ENCODE measurements at places on chromosomes 6 and 20. TPM values are rescaled to one million over a fixed set of nuclear protein-coding genes. Genes with fewer than 3 reads are reported as not detected.

Gene RXRB
- 5.1 TPM for polyA plus RNA-seq

Gene OOEP
- polyA plus RNA-seq = not detected

Gene ZBTB22
- polyA plus RNA-seq = 16.1 TPM

DNA sequence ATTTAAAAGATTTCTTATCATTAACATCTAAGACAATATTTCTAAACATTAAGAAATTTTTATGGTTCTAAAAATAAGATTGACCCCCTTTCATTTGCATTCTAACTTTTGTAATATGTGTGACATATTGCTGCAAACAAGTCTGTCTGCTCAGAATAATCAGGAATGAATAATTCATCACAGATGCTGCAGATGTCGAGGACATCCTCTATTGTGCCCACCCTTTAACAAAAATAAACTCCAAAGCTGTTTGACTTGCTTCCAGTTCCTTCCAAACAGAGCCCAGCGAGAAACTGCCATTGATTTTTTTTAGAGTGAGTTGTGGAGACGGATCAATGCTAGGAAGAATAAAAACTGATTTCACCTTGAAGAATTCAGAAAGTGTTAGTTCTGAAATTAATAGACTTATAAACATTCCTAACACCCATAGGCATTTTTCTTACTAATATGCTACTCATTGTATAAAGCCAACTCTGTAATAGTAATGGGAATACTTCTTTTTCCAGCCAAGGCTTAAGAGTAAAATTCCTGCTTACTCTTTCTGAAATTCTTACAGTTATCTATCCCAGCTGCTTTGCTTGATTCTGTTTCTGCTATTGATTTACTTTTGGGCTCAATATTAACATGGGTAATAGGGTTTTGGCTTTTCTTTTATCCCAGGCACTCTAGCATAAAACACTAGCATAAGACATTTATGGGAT lies 244.8 kb upstream of the FAM83B start:
- no peaks in the 10 kb centered on the region for H3K36me3 ChIP-seq
- H3K27me3 ChIP-seq = no peaks in the 10 kb centered on the region
- H3K27ac ChIP-seq = no peak overlapping the region
- no peak for DNase-seq
- no peak overlapping the region for H3K4me3 ChIP-seq

DNA sequence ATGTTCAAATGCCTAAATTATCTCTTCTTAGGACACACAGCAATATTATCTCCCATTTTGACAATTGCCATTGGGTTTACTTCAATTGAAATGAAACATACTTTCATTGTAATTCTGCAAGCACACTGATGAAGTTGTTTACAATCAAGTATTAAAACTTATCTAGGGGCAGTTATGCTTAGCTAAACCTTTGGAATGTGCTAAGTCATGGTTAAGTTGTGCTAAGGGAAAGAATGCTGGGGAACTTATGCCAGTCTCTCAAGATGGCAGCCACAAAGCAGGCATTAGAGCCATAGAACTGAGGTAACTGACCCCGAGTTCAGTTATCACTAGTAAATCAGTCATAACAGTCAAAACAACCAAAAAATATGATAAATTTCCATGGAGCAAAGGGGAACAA lies 59.1 kb upstream of the NT5E start:
- no peak for DNase-seq
- no peak overlapping the region for H3K4me3 ChIP-seq
- H3K27ac ChIP-seq = no peak overlapping the region
- H3K27me3 ChIP-seq = no peaks in the 10 kb centered on the region

GRCh38 chr6:3415082-3415453 lies 41.8 kb downstream of the SLC22A23 start:
- H3K27ac ChIP-seq = no peak overlapping the region
- H3K27me3 ChIP-seq = no peaks in the 10 kb centered on the region
- H3K36me3 ChIP-seq = no peaks in the 10 kb centered on the region
- H3K4me1 ChIP-seq = no peaks in the 10 kb centered on the region
- no peak for DNase-seq
- H3K4me3 ChIP-seq = no peak overlapping the region

Gene ADGRF5
- not detected for polyA plus RNA-seq

Gene DSE
- 36.5 TPM for polyA plus RNA-seq

GRCh38 chr6:15690510-15690909 lies 27.7 kb upstream of the DTNBP1 start:
- no peak overlapping the region for H3K4me3 ChIP-seq
- no peak for DNase-seq
- peaks cover 24% of the 10 kb centered on the region for H3K4me1 ChIP-seq
- no peaks in the 10 kb centered on the region for H3K36me3 ChIP-seq
- H3K27me3 ChIP-seq = no peaks in the 10 kb centered on the region

DNA sequence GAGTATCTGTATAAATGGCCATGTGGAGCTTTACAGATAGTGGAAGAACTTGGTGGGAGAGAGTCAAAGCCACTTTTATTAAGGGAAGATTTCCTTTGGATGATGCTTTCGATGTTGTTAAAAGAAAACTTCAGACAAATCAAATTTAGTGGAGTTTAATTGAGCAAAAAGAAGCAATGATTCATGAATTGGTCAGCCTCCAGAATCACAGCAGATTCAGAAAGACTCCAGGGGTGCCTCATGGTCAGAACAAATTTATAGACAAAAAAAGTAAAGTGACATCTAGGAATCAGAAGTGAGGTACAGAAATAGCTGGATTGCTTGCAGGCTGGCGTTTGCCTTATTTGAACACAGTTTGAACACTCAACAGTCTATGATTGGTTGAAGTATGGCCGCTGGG lies 5.3 kb upstream of the CGA start:
- DNase-seq = no peak
- no peak overlapping the region for H3K4me3 ChIP-seq

- no peak overlapping the region for H3K4me3 ChIP-seq
- H3K4me1 ChIP-seq = peaks cover 2% of the 10 kb centered on the region
- DNase-seq = no peak
- no peak overlapping the region for H3K27ac ChIP-seq
- H3K36me3 ChIP-seq = no peaks in the 10 kb centered on the region
- H3K27me3 ChIP-seq = no peaks in the 10 kb centered on the region
Measured at GRCh38 chr6:9623228-9623832, 791.5 kb downstream of the TFAP2A start.

GRCh38 chr6:125207956-125208355 lies 54.4 kb downstream of the TPD52L1 start:
- no peaks in the 10 kb centered on the region for H3K4me1 ChIP-seq
- H3K27me3 ChIP-seq = no peaks in the 10 kb centered on the region

- H3K36me3 ChIP-seq = peaks cover 21% of the 10 kb centered on the region
- H3K4me3 ChIP-seq = peak within 1 kb of the TSS; percentile 79
- peak; percentile 91 for DNase-seq
- peak within 1 kb of the TSS; percentile 72 for H3K27ac ChIP-seq
- H3K4me1 ChIP-seq = peaks cover 26% of the 10 kb centered on the region
Measured at GRCh38 chr6:96897396-96898240, at the start of gene NDUFAF4. NDUFAF4 (minus strand) TSS chr6:96897891; CDS start chr6:96897801, 90 bp downstream.

- no peak overlapping the region for H3K4me3 ChIP-seq
- no peaks in the 10 kb centered on the region for H3K36me3 ChIP-seq
- no peak for DNase-seq
- no peaks in the 10 kb centered on the region for H3K4me1 ChIP-seq
Measured at GRCh38 chr6:152720974-152721373, 23.3 kb downstream of the MYCT1 start.

DNA sequence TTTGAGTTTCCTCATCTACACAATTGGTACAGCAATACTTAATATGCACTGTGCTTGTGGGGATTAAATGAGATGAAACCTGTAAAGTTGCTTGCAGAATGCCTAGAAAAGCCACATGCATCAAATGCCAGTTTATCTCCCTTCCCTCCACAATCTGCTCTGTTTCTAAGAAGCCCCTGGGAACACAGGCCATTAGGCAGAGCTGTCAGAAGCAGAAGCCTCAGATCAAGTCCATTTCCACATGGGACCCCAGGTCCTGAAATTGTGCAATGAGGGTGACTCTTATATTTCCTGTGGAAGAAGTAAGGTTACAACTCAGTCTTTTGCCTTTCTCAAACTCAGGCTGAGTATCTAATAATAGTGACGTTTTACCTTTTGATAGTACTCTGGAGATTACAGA lies 737.4 kb downstream of the KIF16B start:
- no peaks in the 10 kb centered on the region for H3K36me3 ChIP-seq
- DNase-seq = no peak
- no peaks in the 10 kb centered on the region for H3K4me1 ChIP-seq
- H3K27me3 ChIP-seq = no peaks in the 10 kb centered on the region
- no peak overlapping the region for H3K27ac ChIP-seq

Gene OTOR
- not detected for polyA plus RNA-seq

Gene GDAP1L1
- not detected for polyA plus RNA-seq

DNA sequence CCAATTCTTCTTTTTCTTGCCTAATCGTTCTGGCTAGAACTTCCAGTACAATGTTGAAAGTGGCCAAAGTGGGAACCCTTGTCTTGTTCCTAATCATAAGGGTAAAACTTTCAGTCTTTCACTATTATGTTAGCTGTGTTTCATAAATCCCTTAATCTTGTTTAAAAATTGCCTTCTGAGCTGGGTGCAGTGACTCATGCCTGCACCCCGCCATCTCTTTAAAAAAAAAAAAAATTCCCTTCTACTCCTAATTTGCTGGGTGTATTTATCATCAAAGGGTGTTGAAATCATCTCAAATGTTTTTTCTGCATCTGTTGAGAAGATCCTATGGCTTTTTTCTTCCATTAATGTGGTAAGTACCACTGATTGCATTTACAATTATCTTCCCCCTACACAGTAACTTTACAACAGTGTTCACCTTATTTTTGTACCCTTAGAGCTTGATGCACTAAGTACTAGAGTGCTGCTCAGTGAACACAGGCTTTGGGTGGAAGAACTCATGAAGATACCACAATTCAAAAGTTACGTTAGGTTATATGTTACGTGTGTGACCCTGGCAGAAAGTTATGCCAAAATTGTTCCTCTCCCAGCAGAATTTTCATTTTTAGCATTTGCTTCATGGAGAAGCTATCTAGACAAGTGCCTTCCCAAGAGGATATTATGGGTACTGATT lies 9.7 kb downstream of the SNRPB start:
- H3K27ac ChIP-seq = no peak overlapping the region
- no peaks in the 10 kb centered on the region for H3K27me3 ChIP-seq
- no peak overlapping the region for H3K4me3 ChIP-seq
- H3K36me3 ChIP-seq = peaks cover 77% of the 10 kb centered on the region

- no peaks in the 10 kb centered on the region for H3K36me3 ChIP-seq
- no peak for DNase-seq
- H3K4me1 ChIP-seq = no peaks in the 10 kb centered on the region
- H3K4me3 ChIP-seq = no peak overlapping the region
- no peak overlapping the region for H3K27ac ChIP-seq
Measured at GRCh38 chr6:5553767-5554166, 292.5 kb downstream of the FARS2 start.

DNA sequence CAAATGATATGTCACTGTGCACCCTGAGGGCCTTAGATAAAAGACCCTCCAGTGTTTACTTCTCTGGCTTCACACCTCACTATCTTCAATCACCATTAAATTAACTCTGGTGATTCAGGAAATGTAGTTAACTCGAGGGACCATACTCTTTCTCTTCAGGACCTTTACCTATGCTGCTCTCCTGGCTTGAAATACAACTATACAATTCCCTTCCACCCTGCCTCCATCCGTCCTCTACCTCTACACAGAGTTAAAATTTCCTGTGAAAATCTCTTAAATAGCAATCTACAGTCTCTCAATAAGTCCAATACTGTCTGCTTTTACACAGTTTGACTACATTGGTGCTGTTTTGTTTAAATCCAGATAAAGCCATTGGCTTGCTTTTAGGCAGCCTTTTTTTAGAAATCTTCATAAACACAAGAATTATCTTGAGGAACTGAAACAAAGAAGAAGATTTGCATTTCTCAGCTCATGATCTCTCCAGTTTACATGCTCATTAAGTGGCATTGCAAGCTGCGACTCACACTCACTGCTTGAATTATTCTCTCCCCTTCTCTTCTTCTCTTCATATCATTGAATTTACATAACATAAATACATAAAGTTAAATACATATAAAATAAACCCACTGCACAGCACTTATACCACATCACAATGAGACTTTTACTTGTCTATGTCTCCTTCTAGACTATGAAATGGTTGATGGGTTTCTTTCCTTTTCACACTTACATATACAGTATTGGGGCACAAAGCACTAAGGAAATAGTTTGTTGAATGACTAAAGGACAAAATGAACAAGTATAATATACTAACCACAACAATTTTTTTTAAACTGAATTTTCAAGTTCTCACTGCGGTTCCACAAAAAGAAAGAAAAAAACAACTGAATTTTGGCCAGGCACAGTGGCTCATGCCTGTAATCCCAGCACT lies 239.0 kb upstream of the KCNQ5 start:
- H3K27me3 ChIP-seq = no peaks in the 10 kb centered on the region
- H3K27ac ChIP-seq = no peak overlapping the region
- no peak overlapping the region for H3K4me3 ChIP-seq
- no peak for DNase-seq
- no peaks in the 10 kb centered on the region for H3K4me1 ChIP-seq

Gene BACH2
- polyA plus RNA-seq = 0.04 TPM

DNA sequence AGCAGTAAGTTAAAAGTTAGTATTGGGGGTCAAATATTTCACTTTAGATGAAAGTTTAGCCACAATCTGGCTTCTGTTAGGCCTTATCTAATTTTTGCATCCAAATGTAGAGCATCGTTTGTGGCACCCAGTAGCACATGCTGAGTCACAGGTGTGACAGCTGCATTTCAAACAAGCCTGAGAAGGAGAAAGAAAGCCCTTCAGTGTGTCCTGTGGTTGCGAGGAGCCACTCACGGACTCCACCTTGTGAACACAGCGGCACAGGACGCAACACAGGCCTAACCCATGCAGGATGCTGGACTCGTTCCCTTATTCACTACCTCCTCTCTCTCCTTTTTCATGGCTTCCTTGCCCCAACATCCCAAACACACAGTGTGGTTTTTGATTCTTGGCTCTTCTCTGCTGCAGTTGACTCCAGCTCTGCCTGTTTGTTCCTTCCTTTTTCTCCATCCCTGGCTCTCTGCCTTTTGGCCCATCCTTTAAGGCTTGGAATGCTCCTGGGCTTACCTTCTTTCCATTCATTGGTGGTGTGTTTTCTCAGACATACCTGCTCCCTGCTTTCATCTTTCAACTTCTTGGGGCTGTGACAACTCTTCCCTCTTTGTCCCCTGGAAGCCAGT lies 124.2 kb downstream of the SLC16A10 start:
- DNase-seq = no peak
- H3K4me1 ChIP-seq = no peaks in the 10 kb centered on the region

- no peaks in the 10 kb centered on the region for H3K36me3 ChIP-seq
- H3K4me3 ChIP-seq = no peak overlapping the region
- no peaks in the 10 kb centered on the region for H3K4me1 ChIP-seq
- no peaks in the 10 kb centered on the region for H3K27me3 ChIP-seq
- no peak overlapping the region for H3K27ac ChIP-seq
- DNase-seq = no peak
Measured at GRCh38 chr6:85435851-85436250, 14.0 kb upstream of the NT5E start.

Gene EPPIN
- not detected for polyA plus RNA-seq

Data from CD14-positive monocyte (primary cell).